Neural progenitor cell (in vitro differentiated cells): ENCODE measurements at places on chromosomes 4 and X. TPM values are rescaled to one million over a fixed set of nuclear protein-coding genes. Genes with fewer than 3 reads are reported as not detected.

- DNase-seq: no peak
Measured at GRCh38 chr4:39539089-39539611, 11.9 kb upstream of the UGDH start.

GRCh38 chrX:1453951-1454785 lies 1.5 kb upstream of the ASMTL start:
- peak; percentile 91 for DNase-seq

- no peak for DNase-seq
Measured at GRCh38 chrX:150715184-150715583, 22.0 kb downstream of the MTMR1 start.

FAM47A gene
- not detected in 2 replicates for total RNA-seq

DNA sequence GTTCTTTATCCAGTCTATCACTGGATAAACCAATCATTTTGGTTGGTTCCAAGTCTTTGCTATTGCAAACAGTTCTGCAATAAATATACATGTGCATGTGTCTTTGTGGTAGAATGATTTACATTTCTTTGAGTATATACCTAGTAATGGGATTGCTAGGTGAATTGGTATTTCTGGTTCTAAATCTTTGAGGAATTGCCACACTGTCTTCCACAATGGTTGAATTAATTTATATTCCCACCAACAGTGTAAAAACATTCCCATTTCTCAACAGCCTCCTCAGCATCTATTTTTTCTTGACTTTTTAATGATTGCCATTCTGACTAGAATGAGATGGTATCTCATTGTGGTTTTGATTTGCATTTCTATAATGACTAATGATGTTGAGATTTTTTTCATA lies 791.7 kb upstream of the AGA start:
- DNase-seq: no peak

- DNase-seq: no peak
Measured at GRCh38 chr4:148420397-148420796, 21.8 kb downstream of the NR3C2 start.
